ENCODE measurements at places on chromosomes 4 and X. TPM values are rescaled to one million over a fixed set of nuclear protein-coding genes. Genes with fewer than 3 reads are reported as not detected.

DNA sequence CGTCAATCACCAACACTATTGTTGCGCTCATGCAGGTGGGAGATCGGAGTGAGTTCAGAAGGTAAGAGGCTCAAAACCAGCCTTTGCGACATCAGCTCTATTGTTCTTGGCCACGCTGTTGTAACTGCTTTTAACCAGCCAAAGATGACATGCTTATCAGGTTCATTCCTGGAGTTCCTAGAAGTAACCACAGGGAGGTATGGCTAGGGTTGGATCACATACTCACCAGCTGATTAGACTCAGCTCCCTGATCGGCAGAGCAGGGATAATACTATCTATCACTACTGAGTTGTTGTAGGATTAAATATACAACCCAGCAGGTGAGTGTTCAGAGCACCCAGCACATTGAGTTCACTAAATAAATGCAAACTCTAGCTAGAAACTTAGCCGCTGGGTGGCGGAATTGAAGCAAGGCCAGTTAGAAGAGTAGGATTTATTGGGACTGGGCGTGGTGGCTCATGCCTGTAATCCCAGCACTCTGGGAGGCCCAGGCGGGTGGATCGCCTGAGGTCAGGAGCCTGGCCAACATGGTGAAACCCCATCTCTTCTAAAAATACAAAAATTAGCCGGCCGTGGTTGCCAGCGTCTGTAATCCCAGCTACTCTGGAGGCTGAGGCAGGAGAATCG, 12.4 kb downstream of the SLC34A2 start:
- no peak for DNase-seq

GRCh38 chr4:173398220-173398619, 696 bp downstream of the SCRG1 start:
- DNase-seq = no peak

DNA sequence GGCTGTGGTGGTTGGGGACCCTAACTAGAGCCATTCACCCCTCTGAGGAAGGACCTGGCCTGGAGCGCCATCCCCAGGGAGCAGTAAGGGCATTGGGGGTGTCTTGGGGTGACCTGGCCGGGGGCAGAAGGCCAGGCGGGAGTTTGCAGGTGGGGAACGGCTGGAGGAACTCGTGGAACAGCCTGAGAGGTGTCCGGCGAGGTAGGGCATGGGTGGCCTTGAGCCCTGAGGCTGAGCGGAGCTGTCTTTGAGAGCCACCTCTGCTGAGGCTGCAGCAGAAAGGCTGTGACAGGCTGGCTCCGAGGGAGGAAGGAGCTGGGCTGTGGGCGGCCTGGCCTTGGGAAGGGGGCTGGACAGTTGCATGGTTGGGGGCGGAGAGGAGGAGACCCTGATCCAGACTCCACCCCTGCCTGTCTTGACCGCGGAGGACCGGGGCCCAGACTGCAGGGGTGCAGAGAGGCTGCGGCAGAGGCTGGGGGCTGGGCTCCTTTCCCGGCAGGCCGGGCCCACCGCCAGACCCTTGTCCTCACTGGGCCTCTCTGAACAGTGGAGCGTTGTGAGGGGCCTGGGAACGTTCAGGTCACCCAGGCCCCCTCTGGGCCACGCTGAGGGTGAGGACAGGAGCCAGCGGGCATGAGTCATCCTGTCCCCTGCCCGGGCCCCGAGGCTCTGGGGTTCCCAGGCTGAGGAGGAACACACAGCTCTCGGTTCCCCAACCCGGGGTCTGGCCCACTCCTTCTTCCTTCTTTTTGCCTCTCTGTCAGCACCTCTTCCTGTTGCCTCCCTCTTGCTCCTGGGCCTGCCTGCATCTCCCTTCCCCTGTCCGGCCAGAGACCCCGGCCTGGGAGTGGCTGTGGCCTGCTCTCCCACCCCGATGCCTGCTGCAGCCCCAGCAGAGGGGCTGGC, 8.1 kb downstream of the SH3BP2 start:
- peak; percentile 94 for DNase-seq

The NKX6-1 gene
- total RNA-seq = not detected

Data from Right ventricle myocardium superior (tissue), 1 donor.